H4 (cell line): ENCODE measurements at places on chromosomes 7 and 10.

DNA sequence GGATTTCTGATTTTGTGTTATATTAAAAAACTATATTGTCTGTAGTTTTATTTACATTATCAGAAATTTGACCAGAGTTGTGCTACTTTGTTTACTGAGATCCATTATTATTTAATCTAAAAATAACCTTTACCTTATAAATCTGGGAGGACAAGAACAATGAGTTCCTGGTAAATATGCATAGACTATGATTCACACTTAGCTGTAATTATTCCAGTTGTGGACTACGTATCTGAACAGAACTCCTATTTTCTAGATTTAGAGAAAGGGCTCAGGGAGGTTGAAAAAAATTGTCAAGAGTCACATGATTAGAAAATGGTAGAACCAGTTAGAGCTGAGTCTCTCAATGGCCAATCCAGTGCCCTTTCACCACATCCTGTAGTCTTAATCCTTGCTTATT is 4.2 kb upstream of the GPR158 start:
- DNase-seq = no peak

DNA sequence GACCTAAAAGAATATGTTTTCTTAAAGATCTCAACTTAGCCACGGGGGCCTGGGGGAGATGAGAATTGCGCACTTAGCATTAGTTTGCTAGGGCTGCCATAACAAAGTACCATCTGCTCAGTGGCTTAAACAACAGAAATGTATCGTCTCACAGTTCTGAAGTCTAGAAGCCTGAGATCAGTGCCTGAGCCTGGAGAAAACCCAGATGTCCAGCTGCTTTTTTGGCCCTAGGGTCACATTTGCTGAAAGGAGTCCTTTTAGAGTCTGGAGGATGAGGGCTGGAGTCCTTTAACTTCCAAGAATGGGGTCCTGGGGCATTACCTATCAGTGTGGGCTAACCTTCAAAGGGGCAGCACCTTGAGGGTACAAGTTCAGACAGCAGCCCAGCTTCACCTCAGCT is 48.2 kb downstream of the SMURF1 start:
- no peak for DNase-seq

GRCh38 chr10:131478377-131478989 is 167.0 kb upstream of the TCERG1L start:
- no peak for DNase-seq

DNA sequence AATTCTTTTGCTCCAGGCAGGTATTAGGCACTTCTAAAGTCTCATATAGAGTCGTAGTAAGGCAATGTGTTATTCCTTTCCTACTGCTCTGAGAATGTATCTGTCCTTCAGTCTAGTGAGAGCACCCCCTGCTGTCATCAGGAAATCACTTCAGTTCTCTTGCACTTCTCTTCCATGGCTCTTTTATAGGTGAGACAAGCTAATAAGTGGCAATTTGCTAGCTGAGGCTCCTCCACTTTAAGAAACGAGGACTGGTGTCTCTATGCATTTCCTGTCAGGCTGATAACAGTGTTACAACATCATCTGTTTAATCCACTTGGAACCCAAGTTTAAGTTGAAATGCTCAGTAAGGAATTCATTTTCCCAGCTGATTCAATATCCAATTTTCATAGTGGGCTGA is 350.6 kb downstream of the TFEC start:
- DNase-seq = peak; percentile 78

DNA sequence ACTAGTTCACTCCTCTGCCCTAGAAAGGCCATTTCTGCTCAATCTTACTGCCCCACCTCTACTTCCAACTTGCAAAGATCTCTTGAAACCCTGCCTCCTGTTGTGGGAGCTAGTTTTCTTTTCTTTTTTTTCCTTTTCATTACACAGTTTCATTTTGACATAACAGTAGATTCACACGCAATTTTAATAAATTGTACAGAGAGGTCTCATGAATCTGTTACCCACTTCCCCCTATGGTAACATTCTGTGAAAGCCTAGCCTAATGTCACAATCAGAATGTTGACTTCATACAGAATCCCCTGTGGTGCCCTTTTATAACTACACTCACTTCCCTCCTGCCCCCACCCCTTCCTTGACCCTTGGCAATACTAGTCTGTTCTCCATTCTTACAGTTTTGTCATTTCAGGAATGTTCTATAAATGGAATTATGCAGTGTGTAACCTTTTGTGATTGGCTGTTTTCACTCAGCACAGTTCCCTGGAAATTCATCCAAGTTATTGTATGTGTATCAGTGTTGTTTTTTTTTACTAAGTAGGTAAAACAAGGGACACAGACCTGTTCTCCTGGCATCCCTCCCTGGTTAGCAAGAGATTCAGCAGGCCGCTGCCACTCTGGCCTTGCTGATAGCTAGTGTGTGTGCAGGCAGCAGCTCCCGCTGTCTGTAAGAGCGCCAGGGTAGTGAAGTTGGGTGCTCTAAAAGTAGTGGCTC is 21.5 kb downstream of the CHST3 start:
- DNase-seq = no peak

GRCh38 chr10:114399576-114399975 is 4.7 kb downstream of the AFAP1L2 start:
- DNase-seq = no peak

DNA sequence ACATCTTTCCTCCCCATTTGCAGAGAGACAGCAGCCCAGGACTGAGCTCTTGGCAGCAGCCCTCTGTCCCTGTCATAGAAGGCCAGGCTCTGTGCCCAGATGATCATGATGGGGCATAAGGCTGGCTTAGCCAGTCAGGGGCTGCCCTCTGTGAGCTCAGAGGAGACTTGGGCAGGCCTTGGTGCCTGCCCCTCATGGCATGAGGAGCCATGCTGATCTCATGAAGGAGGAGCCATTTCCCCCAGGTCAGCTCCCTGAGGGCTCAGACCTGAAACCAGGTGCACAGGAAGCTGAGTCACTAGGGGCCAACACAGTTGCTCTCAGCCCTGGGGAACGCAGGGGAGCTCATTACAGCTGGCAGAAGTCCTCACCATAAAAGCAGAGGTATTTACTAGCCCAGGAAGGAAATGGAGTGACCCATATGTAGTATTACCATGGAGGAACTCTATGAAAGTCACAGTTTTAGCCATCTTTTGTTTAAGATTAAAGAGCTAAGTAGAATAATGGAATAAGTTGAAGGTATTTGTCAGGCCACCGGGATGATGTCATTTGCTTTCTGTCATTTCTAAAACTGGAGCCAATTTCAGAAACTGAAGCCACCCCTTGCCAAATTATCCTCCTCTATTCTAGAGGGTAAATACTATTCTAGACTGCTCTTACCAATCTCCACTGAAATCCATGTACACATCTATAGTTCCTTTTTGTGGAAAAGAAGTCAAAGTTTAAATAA is 362.4 kb upstream of the ZNF32 start:
- DNase-seq = peak; percentile 54

DNA sequence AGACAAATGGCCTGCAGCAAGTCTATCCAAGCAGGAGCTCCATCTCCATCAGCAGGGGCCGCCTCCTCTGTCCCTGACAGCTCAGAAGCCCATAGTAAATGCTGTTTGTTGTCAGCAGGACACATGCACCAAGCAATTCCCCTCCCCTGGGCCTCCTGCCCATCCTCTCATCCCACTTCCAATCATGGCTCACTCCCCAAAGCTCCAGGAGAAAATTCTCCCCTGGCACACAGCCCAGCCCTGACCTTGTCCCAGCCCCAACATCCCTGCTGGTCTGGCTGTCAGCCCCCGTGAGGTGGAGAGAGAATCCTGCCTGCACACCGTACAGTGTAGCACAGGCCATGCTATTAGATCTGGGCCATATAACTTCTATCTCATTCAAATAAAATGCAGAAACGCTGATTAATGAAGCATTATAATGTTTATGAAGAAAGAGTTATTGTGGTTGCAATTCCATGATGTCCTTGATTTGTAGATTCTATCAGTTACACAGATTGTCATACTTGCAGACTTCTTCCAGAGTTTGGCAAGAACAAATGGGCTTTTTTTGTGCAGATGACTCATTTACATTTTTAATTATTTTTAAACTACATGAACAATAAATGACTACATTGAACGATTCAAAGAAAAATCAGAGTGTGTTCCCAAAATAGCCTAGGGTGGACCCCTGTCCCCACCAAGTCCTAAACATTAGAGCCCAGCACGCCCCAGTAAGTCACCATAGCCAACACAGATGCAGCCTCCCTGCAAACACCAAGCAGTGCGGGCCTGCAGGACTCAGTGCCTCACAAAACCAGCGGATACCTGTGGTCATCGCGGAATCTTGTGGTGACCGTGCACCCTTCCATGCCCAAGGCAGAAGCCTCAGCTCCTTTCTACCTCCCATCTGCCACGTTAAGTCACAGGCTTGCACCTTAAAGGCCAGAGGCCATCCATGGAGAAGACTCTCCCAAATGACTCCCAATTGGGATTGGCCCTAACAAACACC is 70.1 kb downstream of the COBL start:
- DNase-seq = no peak

DNA sequence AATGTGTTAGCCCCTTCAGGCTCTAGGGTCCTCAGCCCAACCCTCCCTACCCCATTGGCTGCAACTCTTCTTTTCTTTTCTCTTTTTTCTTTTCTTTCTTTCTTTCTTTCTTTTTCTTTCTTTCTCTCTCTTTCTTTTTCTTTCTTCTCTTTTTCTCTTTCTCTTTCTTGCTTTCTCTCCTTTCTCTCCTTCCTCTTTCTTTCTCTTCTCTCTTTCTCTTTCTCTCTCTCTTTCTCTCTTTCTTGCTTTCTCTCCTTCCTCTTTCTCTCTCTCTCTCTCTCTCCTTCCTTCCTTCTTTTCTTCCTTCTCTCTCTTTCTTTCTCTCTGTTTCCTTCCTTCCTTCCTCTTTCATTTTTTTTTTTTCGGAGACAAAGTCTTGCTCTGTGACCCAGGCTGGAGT is 458.9 kb downstream of the TYW1 start:
- DNase-seq = no peak

DNA sequence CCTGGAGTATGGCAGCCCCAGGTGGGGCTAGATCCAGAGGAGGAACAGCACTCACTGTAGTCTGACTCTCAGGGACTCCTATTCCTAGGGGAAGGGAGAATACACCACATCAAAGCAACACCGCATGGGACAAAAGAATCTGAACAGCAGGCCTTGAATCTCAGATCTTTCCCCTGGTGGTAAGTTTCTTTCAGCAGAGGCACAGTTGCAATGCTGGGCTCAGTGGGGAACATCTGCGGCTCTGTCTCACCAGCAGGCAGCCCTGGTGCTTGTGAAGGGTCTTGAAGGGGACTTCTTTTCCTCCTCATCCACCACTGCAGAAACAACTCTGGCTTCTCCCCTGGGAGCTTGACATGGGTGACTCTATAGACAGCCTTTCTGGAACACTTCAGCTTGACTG is 111.2 kb upstream of the ARHGAP21 start:
- DNase-seq = no peak

- DNase-seq = no peak
Measured at GRCh38 chr7:129951226-129952085, 1.3 kb downstream of the UBE2H start.

DNA sequence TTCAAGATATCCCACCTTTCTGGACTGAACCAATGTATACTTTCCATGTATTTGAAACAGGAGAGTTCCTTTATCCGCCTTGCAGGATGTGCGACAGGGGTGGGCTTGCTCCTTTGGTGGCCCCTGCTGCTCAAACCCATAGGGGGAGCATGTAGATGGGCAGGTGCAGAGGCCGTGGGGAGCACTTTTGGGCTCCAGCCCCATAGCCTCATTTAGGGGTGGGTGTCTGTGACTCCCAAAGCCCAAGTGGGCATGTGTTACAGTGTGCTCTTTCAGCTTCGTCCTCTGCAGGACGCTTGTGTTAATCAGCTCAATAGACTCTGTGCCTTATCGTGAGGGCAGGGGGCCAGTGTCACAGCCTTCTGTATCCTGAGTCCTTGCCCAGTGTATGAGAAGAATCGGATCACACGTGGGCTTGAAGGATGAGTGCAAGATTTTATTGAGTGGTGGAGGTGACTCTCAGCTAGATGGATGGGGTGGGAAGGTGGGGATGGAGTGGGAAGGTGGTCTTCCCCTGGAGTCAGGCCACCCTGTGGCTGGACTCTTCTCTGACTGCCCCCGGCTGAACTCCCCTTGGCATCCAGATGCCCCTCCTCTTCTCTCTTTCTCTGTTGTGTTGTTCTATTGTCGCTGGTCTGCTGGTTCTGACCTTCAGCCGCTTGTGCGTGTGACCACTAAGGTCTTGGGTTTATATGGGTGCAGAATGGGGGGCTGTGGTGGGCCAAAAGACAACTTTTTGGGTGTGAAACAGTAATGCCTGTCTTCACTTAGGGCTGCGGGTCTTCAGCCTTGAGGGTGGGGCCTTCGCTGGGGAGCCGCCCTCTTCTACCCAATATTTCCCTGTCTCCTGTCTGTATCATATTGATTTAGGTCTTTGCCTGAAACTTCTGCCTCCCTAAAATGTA is 262.2 kb downstream of the GLRX3 start:
- DNase-seq = no peak

DNA sequence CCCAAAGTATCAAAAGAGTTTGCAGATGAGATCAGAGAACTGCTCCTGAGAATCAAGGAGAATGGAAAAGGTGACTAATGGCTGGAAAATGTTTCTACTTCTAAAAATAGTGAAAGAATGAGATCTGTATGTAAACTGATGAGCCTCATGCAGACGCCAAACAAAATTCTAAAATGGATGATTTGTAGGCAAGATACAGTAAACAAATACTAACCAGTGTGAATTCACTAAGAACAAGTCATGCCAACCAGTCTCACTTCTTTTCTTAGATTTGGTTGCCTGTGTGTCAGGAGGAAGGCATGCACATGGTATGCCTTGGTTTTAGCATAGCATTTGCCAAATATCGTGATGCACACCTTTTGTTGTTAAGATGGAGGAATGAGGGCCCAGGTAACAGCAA is 94.9 kb upstream of the PIK3CG start:
- DNase-seq = peak; percentile 75

- DNase-seq = no peak
Measured at GRCh38 chr10:96493254-96493653, 20.5 kb downstream of the TLL2 start.

GRCh38 chr7:45689797-45690761 is 115.9 kb downstream of the ADCY1 start:
- DNase-seq = no peak

GRCh38 chr10:69468751-69469089 is 17.5 kb downstream of the TSPAN15 start:
- no peak for DNase-seq

DNA sequence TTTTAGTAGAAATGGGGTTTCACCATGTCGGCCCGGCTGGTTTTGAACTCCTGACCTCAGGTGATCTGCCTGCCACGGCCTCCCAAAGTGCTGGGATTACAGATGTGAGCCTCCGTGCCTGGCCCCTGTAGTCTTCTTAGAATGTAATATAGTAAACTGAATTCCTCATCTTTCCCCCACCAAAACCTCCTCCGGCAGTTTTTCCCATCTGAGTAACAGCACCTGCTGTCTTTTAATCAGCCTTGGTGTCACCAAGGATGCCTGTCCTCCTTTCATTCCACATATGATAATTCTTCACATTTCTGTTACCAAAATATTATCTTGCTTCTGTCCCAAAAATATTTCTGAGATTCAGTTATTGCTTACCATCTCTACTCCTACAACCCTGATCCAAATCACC is 80.2 kb downstream of the ZEB1 start:
- DNase-seq = no peak
